Activated naive CD4-positive, alpha-beta T cell treated with anti-CD3 and anti-CD28 coated beads for 36 hours (primary cell): ENCODE measurements at places on chromosomes 2 and 18.
A peak's percentile ranks its signal among the peaks of the same experiment; 100 is the strongest.

GRCh38 chr2:121207494-121207893 lies 77.5 kb downstream of the TFCP2L1 start:
- DNase-seq, result no peak

- DNase-seq, result no peak
Observed at GRCh38 chr2:11398750-11399437, 54.5 kb upstream of the ROCK2 start.

DNA sequence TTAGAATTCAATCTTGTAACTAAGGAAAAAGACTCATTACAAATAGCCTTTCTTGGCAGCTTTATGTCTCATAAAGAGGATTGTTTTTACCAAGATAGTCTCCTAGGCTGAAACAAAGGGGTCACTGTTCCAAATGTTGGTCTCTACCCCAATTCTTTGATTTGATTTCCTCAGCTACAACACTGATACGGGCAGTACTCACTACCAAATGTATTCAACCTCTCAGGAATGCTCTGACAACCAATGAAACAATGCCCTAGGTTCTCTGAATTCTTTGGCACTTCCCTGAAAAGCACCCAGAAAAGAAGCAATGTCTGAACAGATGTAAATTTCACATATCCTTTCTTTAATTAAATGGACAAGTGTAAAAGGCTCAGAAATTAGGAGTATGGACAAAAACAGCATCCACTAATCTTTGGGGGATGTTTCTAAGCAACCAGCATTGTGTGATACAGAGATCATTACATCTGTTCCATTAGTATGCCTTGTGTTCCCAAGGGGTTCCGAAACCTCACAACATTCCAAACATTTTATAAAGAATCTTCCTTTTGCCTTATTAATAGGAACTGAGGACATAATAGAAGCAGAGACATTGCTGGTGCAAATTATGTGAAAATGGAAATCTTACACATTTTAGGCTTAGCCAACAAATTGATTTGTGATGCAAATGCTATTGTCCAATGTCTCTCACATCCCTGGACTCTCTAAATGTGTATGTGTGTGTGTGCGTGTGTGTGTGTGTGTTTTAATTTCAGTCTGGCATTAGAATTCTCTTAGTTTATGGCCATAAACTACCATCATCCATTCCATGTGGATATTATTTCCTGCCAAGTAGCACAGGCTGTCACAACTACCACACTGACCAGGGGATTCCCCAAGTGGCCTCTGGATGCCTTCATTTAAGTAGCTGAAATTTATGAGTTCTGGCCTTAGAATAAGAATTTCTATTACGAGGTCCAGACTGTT lies 276.0 kb downstream of the MTX2 start:
- no peak for DNase-seq

DNA sequence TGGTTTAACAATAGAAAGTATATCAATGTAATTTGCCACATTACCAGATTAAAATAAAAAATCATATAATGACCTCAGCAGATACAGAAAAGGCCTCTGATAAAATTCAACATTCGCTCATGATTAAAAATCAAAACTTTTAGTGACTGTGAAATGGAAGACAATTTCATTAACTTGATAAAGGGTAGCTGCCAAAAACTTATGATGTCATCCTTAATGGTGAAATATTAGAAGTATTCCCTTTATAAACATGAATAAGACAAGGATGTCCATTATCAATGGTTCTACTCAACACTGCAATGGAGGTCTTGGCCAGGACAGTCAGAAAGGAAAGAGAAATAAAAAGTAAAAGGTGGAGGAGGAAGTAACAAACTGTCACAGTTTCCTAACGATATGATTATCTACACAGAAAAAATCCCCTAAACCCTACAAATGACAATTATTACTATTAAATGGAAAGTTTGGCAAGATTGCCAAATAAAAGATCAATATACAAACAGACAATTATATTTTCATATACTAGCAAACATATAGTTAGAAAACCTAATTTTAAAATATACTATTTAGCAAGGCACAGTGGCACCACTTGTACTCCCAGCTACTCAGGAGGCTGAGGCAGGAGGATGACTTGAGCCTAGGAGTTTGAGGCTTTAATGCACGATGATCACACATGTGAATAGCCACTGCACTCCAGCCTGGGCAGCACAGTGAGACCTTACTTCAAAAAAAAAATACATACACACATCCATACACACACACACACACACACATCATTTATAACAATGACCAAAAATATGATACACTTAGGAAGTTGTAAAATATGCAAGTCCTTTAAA lies 12.8 kb downstream of the METTL8 start:
- no peak for DNase-seq

DNA sequence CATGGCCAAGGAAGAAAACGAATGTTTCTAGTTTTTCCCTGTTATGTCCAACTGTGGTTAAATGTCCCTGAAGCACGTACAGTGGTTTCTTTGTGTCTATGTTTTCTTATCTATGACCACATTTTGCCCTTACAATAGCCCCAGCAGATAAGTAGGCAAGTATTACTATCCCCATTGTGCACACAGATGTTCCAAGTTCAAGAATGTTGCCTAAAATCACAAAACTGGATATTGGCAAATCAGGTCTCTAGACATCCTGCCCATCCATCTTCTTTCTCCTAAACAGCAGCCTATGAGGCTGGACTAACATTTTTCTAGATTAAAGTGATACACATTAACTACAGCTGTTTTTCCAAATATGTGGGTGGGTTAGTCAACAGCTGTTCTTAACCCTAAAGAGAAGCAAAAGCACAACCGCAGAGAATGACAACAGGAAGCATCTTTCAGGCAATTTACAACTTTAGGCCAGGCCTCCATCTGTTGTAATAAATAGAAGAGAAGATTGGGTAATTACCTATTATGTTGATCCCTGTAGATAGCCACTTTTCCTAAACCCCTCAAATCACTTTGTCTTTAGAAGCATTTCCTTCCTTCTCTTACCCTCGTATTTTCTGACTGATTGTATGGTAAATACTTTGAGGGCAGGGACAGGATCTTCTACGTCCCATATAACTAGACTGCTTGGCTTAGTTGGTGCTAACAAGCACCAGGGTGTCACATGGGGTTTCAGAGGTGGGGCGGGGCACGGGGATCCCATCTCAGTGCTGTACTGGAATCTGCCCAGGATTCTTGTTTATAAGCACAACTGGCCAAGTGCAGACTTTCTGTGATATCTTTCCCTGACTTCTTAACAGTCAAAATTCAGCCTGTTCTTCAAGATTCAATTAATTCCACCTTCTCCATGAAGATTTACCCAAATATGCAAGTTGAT lies 132.1 kb upstream of the SETBP1 start:
- no peak for DNase-seq

DNA sequence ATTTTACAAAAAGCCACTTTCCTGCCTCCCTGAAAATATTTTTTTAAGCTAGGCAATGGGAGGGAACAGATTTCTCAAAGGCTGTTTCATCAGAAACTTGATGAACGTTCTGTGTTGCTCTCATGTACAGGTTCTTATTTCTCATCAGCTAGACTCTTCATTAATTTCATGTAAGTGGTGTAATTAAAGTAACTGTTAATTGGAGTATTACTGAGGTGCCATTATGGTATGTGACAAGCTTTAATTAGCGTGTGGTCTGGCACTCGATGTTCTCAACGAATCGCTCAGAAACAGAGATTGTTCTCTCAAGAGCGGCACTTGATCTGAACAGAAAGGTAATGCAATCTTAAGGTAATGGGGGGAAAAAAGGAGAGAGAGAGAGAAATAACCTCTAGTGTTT lies 81.9 kb upstream of the MYCN start:
- DNase-seq, result no peak

GRCh38 chr2:188551671-188552070 lies 260.0 kb downstream of the GULP1 start:
- no peak for DNase-seq

DNA sequence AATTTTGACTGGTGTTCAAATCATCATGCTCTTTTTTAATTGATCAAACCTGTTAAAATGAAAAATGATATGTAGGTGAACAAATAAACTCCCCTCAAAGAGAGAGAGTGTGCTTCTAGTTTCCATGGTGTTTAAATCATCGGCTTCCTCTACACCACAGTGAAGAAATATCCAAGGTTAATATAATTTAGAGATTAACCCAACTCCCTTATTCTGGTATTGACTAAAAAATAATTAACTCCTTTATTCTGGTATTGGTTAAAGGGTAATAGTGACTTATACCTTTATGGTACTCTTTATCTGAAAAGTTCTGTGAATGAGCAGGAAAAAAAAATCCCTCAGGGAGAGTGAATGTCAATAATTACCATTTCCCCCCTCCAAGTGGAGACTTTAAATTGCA lies 93.1 kb downstream of the SPATS2L start:
- no peak for DNase-seq

GRCh38 chr18:2538236-2538635 lies 33.1 kb downstream of the METTL4 start:
- no peak for DNase-seq

- no peak for DNase-seq
Observed at GRCh38 chr2:20609995-20610357, 40.9 kb downstream of the HS1BP3 start.

- no peak for DNase-seq
Observed at GRCh38 chr2:25207078-25207545, 38.7 kb upstream of the POMC start.

DNA sequence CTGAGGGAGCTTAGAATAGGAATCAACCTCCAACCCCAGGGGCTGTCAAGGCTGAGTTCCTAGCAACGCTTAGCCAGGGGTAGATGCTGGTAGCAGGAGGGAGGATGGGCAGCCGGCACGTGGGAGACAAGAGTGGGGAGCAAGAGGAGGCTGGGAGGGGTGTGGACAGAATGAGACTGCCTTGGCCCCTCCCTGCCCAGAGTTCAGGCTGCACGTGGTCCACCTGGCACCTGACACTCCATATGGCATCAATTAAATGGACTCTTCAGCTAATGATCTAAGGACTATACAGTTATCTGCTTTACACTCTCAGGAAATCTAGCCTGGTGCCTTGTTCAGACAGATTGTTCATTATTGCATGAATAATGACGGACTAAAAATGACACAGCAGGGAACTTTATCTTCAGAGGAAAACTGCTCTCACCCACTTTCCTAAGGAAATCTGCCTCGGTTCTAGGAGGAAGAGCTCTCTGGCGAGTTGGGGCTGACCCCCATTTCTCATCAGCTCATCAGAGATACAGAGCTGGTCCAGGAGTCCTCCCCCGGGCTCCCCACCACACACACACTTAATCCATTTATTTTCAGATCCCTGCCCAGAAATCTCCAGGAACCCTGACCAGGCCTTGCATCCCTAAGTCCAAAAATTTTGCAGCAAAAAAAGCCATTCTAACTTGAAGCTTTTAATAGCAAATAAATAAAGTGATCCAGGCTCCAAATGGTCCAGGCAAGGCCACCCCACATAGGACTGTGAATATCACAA lies 102.1 kb upstream of the CDC42EP3 start:
- DNase-seq, result no peak

DNA sequence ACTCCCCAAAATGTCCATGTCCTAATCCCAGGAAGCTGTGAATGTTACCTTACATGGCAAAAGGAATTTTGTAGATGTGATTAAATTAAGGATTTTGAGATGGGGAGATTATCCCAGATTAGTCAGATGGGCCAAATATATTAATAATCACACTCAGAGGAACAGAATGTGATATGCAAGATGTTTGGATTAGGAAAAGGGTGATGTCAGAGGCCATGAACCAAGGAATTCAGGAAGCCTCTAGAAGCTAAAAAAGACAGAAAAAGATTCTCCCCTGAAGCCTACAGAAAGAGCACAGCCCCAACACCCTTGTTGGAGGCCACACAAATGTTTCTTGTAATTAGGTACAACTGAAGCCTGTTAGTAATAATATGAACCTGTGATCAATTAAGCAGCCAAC lies 13.1 kb downstream of the TMEM131 start:
- DNase-seq, result no peak

- no peak for DNase-seq
Observed at GRCh38 chr18:51988277-51988676, 351.7 kb upstream of the DCC start.

GRCh38 chr2:213187386-213187785 lies 36.0 kb upstream of the IKZF2 start:
- DNase-seq, result no peak

GRCh38 chr2:42764096-42764495 lies at the start of gene OXER1:
OXER1 (minus strand) TSS chr2:42764135; CDS start chr2:42764062, 73 bp downstream.
- DNase-seq, result no peak

GRCh38 chr18:27114842-27115241 lies 70.3 kb downstream of the CHST9 start:
- no peak for DNase-seq

DNA sequence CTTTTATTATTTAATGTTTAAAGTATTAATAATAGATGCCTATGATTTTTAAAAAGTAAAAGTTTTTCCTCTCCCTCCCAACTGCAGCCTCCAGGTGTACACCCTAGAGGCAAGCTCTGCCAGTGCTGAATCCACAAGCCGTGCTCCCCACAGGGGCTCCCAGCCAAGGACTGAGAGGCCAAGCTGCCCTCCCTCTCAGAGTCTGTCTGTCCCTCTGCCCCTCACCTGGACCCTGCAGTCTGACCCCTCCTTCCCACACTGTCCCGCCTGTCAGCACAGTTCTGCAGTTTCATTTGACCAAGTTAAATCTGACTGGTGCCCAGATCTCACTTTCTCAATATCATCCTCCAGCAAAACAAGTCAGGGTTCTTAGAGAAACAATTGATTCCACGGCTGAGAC lies 14.8 kb upstream of the PROC start:
- no peak for DNase-seq

GRCh38 chr18:7619676-7620075 lies 52.6 kb downstream of the PTPRM start:
- DNase-seq, result no peak

GRCh38 chr18:62205824-62206223 lies 18.8 kb downstream of the RELCH start:
- no peak for DNase-seq

GRCh38 chr18:63421514-63421913 lies 762 bp downstream of the VPS4B start:
- no peak for DNase-seq

GRCh38 chr18:14959550-14959949 lies 211.6 kb downstream of the ANKRD30B start:
- DNase-seq, result no peak

- DNase-seq, result no peak
Observed at GRCh38 chr2:98379311-98380202, 33.3 kb downstream of the CNGA3 start.

DNA sequence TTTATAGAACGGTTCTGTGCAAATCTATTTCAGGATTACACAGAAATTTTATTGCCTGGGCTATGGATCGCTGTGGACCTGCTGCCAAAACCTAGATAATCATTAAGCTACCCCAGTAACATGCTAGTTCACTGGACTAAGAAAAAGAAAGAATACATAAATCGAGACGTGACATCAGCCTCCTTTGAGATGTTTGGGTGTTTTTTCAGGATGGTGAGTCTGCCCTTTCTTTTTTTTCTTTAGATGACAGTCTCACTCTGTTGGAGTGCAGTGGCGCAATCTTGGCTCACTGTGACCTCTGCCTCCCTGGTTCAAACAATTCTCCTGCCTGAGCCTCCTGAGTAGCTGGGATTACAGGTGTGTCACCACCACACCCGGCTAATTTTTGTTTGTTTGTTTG lies 52.0 kb downstream of the FHOD3 start:
- no peak for DNase-seq

- peak; percentile 83 for DNase-seq
Observed at GRCh38 chr2:54558188-54559005, 102.3 kb downstream of the SPTBN1 start.
